ENCODE measurements at places on chromosomes 7 and 10.

GRCh38 chr7:2247141-2247995 is 5.3 kb downstream of the NUDT1 start:
- no peak for DNase-seq

- DNase-seq, result peak; percentile 6
These were observed 166.6 kb downstream of the ARHGAP21 start for GRCh38 chr10:24556750-24557742.

GRCh38 chr7:141674171-141674671 is 27.7 kb downstream of the DENND11 start:
- no peak for DNase-seq

- DNase-seq, result no peak
These were observed 23.5 kb upstream of the ANLN start for GRCh38 chr7:36366005-36366717.

DNA sequence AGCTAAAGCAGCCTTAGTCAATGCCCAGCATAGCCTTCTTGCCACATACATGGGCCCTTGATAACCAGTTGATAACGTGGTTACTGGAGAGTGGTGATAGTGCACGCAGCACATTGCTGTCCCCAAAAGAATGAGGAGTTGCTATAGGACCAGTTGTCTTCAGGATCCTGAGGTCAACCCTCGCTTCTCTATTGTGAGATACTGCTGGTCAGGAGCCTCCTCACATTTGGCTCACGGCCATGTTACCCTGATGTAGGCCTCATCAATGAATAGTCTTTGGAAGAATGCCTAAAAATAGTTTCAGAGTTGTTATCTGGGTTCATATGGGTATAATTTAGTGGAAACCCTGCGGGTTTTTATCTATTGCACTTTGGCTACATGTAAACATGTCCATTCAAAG is 230.7 kb downstream of the VTI1A start:
- DNase-seq, result no peak

DNA sequence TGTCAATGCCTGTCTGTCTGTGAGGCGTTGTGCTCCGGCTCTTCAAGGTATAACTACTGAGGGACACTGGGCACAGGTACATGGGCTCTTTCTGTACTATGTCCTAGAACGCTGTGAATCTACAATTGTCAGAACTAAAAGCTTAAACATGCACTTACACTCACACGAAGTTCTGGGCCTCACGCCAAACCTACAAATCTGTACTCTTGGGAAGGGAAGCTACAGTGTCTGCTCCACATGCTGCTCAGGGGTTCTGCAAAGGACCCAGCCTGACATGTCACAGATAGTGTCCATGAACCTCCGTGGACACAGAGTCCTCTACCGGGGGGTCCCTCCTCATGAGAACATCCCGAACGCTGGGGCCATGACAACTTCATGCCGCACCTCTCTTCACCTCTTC is 268.7 kb downstream of the WDR37 start:
- DNase-seq, result no peak

- DNase-seq, result no peak
These were observed 159.4 kb upstream of the MEOX2 start for GRCh38 chr7:15845868-15846267.

Data from GM04503 (cell line).